M059J (cell line): ENCODE measurements at places on chromosomes 3 and 15.

DNA sequence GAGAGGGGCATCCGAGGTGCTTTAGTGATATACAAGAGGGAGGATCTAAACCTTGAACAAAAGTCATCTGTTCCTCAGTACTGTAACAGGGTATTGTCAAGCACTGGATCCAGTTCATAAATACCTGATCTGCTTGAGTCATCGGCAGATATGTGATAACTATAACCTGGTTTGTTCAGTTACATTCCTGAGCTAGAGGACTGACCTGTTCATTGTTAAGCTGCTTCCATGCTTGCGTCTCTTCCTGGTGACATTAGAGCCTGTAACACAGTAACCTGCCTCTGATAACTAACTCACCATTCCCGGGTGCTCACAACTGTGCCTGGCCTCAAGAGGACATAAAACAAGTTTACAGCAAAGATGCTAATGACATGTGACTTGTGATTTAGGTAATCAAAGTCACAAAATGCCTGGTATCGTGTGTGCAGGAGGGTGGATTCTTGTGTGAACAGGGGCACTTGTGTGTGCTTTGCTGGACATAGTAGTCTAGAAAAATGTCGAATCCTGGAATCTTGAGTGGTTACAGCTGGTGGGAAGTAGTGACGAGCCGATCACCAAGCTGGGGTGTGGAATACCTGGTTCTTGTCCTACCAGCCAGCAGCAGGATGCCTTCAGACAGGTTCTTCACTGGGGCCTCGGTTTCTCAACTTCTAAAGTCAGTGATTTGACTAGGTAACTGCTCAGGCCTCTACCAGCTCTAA, 30.9 kb upstream of the POLR2M start:
- DNase-seq = no peak

GRCh38 chr15:81275711-81276392, 48.1 kb downstream of the STARD5 start:
- DNase-seq = no peak

DNA sequence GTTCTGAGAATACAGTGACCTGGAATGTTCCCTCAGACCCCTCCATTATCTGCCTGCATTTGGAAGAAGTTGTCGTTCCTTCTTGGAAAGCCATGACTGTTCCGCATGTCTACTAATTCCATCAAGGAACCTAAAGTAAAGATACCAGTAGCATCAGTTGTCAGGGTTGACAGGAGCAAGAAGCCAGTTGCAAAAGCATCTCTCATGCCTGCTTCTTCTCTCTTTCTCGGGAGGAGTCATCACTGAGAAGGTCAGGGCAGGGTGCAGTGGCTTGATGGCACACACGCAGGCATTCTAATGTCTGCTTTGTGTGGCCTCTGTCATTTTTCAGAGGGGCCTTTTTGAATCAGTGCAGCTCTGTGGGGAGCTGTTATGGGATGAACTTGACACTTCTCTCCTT, 276.6 kb upstream of the TPM1 start:
- no peak for DNase-seq

DNA sequence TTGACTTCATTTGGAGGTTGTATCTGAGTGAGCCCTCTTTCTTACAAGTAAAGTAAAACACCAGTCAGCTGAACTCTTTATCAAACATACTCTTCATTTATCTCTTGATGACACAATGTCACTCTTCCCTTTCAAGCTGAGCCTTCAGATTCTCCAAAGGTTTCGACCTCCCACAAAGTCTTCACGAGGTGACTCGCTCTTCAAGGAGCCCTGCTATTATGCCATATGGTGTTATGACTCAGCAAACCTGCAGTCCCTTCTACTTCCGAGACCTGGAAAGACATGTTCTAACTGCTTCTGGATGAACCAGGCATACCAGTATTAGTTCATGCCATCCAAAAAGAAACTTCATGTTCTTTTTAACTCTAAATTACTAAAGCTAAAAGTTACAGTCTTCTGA, 23.1 kb downstream of the AADAC start:
- peak; percentile 95 for DNase-seq

DNA sequence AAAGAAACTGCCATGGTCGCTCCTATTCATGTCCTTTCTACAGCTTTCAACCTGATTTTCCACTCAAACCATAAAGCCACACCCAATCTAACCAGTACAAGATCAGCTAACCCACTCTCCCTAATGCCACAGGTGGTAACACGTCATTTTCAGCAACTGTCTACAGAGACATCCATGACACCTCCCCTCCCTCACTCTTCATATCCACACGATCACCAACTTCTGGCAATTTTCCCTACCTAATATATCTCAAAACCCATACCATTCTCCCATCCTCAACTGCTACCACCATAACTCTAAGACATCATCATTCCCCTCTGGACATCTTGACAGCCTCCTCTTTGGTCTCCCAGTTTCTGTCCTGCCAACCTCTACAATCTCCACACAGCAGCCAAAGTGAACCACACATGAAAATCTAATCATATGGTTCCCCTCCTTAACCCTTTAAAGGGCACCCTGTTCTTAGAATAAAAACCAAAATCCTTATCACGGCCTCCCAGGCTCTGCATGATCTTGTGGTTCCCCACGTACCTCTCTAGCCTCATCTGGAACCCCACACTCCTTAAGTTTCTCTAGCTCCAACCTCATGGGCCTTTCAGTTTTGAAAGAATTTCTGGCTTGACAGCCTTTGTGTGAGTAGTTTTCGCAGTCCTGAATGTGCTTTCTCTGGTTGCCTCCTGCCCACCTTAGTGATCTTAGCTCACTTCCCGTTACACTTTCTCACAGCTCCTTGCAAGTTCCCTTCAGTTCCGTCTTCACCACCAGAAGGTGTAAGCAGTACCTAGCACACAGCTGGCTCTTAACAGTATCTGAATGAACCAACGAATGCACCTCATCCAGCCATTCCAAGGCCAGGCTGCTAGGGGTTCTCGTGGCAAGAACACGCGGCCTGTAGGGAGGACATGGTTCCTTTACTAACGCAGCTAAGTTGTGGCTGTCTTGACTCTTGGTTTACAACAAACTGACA, 33.4 kb downstream of the SPINK8 start:
- DNase-seq = no peak

- peak; percentile 52 for DNase-seq
These were observed 142.3 kb upstream of the WNT5A start for GRCh38 chr3:55629432-55629831.

DNA sequence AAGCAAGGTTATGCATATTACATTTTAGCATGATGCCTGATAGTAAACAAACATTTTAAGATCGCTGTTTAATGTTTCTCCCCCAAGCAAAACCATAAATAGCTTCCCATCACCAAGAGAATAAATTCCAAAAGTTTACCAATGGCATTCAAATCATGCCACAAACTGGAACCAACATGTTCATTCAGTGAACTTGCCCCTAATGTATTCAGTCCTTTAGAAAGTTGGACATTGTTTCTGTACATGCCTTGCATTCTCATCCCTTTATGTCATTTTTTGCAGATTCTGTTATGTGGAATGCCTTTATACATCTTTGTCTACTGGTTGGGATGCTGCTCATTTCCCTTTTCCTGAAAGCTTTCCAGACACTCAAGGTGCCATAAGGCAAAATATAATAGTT, 105.5 kb downstream of the PYDC2 start:
- peak; percentile 59 for DNase-seq

DNA sequence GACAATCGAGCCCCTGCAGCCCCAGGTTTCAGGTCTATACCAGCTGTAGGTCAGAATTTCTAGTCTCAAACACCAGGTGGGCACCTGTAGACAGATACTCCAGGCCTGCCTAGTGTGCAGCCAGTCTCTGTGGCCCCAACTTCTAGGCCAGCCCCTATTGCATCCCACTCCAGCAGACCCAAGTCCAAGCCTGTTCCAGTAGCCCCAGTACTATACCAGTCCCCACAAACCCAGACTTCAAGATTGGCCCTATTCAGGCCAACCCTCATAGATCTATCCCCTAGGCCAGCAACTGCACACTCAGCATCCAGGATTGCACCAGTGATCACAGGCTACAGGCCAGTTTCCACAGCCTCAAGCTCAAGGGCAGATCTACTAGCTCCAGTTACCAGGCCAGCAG, 344.0 kb downstream of the PYDC2 start:
- no peak for DNase-seq

GRCh38 chr3:69890691-69891090, 108.8 kb upstream of the SAMMSON start:
- DNase-seq = no peak

DNA sequence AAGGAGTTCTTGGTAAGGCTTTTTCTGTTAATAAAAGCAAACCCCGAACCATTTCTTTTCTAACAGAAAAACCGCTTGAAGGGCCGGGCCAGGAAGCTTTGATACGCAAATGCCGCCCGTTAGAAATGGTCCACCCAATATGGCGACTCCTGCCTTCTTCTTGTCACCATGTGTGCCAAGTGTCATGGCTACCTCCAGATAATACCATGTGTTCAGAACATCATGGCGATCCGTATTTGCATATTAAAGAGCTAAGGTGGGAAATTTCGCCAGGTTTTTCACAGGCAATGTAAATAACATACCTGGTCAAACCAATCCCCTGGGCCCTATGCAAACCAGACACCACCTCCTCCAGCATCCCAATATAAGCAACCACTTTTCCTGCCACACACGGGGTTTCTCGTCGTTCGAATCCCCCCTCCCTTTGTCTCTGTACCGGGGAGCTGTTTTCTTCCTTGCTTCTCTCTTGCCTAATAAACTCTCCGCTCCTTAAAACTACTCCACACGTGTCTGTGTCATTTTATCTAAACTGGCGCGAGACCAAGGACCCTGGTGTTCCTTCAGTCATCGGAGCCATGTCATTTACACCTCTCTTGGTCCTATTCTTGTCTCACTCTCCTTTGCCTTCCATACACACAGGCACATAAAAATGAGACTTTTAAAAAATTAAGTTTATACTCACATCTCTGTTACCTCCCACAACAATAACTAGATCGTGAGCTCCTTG, 34.5 kb downstream of the NCEH1 start:
- no peak for DNase-seq

DNA sequence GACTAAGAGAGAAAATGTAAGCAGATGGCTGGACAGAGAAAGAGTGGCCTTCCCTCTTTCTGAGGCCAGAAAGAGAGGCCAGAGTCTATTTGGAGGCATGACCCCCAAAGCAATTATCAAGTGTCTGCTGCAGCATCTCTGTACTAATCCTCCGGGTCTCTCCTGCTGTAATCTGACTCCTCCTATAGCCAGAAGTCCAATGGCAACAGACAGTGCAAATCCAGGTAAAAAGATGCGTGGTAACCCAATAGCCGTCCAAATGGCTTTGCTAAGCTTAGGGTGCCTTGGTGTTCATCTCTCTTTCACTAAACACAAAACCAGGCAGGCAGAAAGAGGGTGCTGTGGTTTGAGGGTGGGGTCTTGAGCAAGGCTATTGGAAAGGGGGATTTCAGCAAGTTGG, 91.6 kb downstream of the ADCY5 start:
- no peak for DNase-seq

- DNase-seq = no peak
These were observed 100.8 kb downstream of the SLCO3A1 start for GRCh38 chr15:91954292-91954691.

GRCh38 chr3:151402349-151402748, 17.8 kb upstream of the P2RY12 start:
- no peak for DNase-seq

DNA sequence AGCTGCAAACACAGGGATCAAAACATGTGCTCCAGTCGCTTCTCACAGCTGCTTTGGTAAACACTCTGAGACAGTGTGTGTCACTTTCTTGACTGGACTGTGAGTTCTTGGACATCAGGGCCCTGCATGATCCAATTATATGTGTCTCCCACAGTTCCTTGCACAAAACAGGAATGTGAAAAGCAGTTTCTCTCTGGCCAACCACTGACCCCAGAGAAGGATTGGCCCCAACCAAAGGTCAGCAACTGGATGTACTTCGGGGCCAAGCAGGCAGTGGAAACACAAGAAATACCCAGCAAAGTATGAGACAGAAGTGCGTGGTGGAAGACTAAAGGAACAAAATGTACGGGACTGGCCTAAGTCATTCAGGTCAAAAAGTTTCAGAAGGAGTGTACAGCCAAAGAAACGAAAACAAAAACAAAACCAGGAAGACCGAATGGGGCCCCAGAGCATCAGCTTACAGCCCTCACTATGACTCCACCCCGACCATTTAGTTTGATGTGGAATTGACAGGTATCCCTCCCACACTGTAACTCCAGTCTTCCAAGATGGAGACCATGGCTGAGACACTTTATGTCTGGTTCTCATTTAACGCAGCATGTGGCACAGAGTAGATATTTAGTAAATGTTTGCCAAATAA, 76.7 kb upstream of the LPP start:
- DNase-seq = no peak

DNA sequence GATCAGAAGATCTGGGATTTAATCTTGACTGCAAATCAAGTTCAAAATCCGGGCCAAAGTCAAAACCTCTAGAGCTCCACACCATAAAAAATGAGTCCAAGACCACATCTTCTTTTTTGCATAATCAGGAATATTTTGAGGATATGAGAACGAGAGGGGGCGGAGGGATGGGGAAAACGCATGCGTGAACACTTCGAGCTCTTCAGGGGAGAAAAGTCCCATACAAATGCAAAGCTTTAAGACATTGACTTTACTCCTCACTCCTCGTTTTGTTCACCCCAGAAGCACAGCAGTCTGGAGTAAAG, 68.2 kb downstream of the SUMF1 start:
- DNase-seq = no peak

DNA sequence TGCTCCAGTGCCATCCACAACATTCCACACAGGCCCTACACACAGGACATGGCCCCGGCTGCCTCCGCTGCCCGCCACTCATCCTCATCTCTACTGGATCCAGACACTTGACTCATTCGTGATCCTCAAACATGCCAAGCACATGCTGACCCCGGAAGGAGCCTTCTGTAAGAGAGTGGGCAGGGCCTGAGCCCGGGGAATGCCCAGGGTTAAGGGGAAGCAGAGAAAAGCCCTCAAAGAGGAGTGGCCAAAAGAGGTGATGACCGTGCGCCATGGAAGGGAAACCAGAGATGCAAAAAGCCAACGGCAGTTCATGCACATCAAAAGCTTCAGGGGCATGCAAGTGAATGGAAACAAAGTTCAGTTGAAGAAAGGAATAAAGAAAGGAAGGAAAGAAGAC, 46.1 kb downstream of the RFTN1 start:
- no peak for DNase-seq

- DNase-seq = no peak
These were observed 240.6 kb upstream of the NAALADL2 start for GRCh38 chr3:174618368-174619080.

- DNase-seq = no peak
These were observed 29.7 kb downstream of the CACNA2D2 start for GRCh38 chr3:50473768-50474167.

- DNase-seq = no peak
These were observed 13.9 kb downstream of the CHST13 start for GRCh38 chr3:126537730-126538281.
